ENCODE measurements at places on chromosomes 3 and 15.

DNA sequence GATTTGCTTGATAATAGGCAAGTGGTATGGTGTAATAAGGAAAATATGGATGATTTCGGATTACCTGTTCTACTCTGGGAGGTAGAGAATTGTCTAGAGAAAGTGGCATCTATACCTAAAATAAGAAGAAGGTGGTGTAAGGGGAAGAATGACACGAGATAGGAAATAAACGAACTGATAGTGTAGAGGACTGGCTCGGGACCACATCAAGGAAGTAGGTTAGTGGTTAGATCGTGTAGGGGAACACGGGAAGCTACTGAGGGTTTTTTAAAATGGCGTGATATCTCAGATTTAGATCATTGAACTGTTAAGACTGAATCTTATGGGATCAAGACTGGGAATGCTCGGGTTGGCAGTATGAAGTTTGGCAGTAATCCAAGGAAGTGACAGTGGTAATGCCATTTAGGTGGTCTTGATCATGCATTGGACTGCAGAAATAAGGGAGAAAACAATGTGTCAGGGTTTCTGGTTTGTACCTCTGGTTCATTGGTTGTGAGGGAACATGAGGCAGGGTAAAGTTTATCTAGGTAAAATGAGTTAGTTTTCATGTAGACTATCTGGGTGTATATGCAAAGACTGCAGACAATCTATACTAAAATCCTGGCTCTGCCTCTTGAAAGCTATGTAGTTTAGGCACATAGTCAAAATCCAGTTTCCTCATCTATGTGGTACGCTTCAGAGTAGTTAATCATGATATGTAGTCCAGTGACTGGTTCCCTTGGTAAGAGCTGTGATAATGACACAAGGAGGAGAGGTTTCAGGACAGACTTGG lies 7.4 kb downstream of the RPL14 start:
- DNase-seq = no peak

- DNase-seq = no peak
These were observed 452.1 kb downstream of the NTRK3 start for GRCh38 chr15:87804451-87804850.

DNA sequence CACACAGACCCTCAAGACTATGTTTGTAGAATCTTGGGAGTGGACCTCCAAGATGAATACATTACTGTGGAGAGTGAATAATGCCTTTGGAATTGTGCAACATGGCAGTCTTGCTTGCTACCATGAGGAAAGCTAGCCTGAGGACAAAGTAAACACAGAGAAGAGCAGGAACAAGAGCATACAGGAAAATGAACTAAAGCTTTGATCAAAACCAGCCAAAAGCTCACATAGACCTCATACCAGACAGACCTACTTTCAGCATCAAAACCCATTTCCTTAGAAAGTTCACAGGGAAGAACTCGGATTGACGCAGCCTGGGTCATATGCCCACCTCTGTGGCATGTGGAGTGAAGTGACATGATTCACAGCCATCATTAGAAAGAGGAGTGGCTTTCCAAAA lies 3.3 kb upstream of the RAB8B start:
- no peak for DNase-seq

- DNase-seq = no peak
These were observed 27.0 kb upstream of the ESYT3 start for GRCh38 chr3:138407236-138407907.

- no peak for DNase-seq
These were observed 3.8 kb downstream of the COMMD4 start for GRCh38 chr15:75339531-75340240.

- no peak for DNase-seq
These were observed 13.8 kb downstream of the RAB5A start for GRCh38 chr3:19960696-19961095.

DNA sequence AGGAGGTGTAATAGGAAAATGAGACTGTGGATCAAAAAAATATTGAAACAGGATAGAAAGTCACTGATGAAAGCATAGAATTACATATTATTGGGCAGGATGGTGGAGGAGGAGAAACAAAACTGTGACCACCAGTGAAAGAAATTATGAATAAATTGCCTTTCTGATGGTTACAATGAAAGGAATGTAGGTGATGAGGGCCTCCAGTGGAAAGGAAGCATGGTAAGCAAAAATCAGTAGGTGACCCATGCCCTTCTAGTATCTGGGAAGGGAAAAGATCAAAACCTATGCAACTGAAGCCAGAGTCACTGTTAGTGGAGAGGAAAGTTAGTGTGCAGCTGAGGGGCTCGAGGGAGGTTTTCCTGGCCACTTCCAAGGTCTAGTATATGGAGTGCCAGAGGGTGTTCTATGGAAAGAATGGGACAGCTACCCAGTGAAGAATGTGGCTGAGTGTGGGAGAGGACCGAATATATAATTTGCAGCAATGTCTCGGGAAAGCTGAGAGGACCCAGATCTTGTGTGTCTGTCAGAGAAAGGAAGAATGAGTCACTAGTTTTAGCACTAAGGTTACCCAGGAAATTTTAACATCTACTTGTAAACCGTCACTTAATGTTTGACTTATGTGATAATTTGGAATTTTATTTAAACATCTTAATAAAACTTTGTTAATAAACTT lies 146.2 kb downstream of the NFKBIZ start:
- no peak for DNase-seq

- DNase-seq = no peak
These were observed 177.6 kb downstream of the FHIT start for GRCh38 chr3:61073566-61074165.

DNA sequence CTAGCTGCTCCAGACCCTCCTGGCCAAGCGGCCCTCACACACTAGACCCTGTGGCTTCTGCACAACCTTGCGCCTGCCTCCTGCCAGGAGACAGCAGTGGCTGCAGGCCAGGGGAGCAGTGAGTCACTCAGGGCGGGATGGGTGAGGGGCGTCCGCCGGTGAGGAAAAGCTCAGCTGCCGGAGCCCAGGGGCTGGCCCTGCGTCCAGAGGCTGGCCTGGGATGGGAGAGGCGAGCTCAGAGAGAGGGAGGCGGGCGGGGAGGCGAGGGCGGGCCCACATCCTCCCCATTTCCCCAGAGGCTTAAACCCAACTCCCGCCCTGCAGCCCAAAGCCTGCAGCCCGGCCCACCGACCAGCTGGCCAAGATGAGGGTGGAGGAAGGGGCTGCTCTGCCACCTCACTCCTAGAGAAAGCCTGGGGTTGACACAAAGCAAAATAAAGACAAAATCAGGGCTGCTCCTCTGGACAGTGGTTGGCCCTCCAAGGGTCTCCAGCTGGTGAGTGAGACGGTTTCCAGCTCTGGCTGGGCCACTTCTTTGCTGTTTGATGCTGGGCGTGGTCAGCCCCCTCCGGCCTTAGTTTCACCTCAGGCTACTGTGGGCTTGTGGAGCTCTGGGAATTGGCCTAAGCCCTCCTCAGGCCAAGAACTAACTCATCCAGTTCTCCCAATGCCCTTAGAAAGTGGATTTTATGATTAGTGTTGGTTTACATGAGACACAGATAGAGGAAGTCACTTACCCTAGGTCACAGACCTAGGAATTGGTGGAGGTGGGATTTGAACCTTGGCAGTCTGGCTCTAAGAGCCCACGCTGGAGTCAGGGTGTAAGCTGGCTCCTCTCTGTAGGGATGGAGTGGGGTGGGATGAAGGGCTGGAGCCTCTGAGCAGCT lies 50.6 kb downstream of the IQSEC1 start:
- DNase-seq = no peak

DNA sequence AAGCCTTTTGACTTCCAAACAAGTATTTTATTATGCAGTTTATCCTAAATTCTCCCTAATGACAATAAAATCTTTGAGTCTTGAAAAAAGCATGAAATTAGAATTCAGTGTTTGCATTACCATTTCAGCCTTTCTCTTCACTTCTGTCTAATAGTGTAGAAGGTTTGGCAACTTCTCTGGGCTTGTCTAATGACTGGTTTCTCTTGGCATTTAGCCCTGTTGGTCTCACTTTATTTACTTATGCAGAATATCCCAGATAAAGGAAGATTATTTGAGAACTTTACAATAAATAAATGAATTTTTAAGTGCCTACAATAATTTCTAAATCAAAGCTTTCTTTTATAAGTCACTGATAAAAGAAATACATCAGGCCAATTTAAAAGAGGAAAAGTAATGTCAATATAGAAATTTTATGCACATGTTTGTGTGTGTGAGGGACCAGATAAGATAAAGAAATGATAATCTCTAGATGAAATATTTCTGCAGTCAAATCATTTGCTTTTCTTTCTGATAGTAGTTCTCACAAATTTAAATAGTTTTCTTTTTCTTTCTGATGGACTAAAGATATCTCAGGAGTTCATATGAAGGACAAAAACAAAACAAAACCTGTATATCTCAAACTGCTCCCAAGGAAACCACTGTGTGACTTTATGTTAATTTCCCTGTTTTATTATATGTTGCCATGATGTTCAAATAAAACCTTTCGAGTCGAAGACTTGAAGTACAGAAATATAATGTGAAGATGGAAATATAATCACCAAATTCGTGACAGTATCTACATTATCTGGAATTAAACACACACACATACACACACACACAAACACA lies 533.1 kb upstream of the CBLB start:
- no peak for DNase-seq

- DNase-seq = no peak
These were observed 35.3 kb downstream of the MKRN2 start for GRCh38 chr3:12591997-12592715.

- no peak for DNase-seq
These were observed 28.0 kb downstream of the PTPN9 start for GRCh38 chr15:75551091-75551490.

DNA sequence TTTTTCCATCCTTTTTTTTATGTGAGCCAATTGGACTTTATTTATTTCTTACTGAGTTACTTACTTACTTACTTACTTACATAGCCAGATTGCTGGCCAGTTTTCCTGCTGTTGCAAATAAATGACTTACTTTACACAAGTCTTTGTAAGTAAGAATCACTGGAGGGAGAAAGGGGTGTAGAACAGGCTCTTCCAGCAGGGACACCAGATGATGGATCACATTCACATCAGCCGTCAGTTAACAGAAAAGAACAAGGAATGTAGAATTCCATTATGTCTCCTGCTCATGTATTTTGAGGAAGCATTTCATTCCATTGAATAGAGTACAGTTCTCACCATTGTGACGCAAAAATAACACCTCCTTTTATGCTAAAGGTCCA lies 188.6 kb downstream of the FNDC3B start:
- DNase-seq = no peak

DNA sequence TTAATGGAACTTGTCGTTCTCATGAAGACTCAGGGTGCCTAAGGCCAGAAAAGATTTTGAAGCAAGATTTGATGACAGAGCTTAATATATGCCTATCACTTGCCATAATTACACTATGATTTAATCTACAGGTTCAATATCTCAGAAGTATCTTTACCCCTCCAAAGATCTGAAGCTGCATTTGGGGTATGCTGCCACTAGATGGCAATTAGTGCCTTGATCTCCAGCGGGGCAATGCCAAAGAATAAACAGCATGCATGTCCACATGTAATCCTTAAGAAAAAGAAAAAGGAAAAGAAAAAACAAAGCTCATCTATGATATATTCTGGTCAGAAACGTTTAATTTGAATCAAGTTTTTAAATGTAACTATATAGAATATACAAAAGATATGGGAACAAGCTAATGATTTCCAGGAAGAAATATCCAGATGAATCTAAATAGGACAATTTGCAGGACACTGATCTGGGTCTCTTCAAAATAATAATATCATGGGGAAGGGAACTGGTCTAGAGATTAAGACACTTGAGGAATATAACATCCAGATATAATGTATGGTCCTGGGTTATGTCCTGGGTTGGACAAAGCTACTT lies 55.0 kb upstream of the SOX14 start:
- DNase-seq = no peak

GRCh38 chr3:72266016-72266370 lies 481.0 kb upstream of the PROK2 start:
- no peak for DNase-seq

DNA sequence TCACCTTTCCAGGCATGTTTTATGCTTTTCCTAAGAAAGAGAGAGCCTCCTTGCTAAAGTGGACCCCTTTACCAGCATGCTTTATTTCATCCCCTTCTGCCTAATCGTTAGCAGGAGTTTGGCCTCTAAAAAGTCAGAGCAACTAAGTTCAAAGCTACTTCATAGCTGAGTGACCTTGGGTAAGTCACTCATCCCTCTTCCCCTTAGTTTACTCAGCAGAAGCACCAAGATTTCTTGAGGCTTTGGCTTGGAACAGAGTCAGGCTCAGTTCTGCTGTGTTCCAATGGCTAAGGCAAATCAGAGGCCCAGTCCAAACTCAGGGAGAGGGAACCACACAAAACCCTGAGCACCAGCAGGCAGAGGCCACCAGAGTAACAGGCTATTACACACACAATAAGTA lies 254.9 kb downstream of the TJP1 start:
- DNase-seq = no peak

DNA sequence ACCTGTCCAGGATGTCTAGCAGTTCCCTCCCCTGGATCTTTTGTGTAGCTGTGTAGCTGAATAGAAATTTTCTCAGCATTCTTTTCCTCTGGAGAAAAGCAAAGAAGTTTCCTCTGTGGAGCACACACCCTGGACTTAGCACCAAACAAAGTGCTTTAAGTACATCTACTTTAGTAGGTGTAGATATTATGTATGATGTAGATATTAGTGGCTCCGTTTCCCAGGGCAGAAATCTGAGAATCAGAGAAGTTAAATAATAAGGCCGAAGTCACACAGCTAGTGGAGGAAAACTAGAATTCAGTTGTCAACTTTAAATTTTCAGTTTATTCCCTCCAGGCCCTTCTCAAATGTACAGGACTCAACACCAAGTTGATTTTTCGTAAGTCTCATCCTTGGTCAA lies 401.7 kb upstream of the NR2F2 start:
- no peak for DNase-seq

- DNase-seq = no peak
These were observed 18.0 kb upstream of the PLXNA1 start for GRCh38 chr3:126964950-126965349.

GRCh38 chr3:25784971-25785370 lies 1.7 kb upstream of the NGLY1 start:
- no peak for DNase-seq

- DNase-seq = no peak
These were observed 735.0 kb downstream of the PDCD6IP start for GRCh38 chr3:34533451-34533850.

GRCh38 chr3:190286014-190286413 lies 36.2 kb downstream of the CLDN1 start:
- DNase-seq = no peak

- peak; percentile 82 for DNase-seq
These were observed 301.5 kb downstream of the PYDC2 start for GRCh38 chr3:191762323-191762960.

GRCh38 chr3:65623362-65623761 lies 415.4 kb downstream of the MAGI1 start:
- DNase-seq = no peak

DNA sequence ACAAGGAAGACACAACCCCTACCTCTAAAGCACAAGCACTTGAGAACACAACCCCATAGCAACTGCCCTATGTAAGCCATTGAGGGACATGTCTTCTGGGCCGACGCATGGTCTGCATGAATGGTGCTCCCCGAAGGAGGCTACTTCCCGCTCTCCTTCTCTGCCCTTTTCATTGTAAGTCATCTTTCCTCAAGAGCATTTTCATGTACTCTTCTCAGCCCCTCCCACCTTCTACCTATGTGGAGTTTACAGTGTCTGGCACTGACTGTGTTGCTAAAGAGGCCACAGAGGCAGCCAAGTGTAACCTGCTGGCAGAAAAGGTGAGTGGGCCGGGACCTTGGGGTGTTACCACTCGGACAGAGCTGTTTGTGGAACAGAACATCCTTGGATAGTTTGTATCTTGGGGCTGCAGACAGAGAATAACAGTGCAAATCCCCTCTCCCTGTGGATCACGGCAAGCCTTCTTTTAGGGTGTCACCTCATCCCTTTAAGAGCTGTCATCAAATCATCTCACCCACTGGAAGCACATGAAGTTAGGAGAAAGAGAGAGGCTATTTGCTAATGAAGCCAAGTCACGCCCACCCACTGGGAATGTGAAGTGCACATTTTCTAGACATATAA lies 5.6 kb downstream of the AHSG start:
- DNase-seq = no peak

Data from HS-5 (cell line).